ENCODE measurements at places on chromosomes 12 and 14.
A peak's percentile ranks its signal among the peaks of the same experiment; 100 is the strongest.

DNA sequence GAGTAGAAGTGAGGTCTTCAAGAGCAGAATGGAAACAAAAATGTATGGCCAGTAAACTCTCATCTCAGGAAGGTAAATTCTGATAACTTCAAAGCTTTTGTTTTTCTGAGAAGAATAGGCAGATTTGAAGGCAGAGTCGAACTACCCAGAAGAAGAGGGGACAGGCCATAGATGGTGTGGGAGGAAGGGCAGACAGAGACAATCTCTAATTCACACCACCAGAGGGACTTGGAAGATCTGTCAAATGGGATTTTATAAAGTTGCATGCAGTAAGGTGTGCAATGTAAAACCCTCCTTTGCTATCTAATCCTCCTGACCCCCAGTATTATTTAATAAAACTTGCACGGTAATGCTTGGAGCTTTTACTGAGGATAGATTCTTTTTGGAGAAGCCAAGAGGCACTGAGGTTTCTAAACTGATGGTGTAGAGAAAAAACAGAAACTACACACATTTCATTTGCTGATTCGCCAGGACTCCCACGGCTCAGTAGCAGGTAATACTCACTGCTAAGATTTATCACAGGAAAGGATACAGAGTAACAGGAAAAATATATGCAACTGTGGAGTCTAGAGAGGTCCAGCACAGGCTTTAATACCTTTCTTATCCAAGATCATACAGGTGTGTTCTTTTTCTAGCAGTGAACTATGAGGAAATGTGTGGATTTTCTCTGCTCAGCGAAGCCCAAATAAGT lies 18.3 kb downstream of the SLC38A2 start:
- no peak for DNase-seq

DNA sequence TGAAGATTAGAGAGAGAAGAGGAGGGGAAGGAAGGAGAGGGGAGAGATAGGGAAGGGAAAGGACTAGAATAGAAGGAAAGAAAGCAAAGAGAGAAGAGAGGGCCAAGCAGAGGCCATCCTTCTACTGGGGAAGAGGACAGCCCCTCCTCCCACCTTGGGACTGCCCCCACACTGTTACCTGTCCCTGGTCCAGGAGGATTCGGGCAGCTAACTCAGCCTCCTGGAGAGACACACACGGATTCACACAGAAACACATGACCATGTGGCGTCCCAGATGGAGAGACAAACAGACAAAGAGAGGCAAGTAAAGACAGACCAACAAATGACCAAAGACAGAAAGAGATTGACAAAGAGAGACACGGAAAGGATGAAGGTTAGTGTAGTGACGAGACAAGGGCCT lies 2.2 kb downstream of the NDRG2 start:
- DNase-seq = no peak

DNA sequence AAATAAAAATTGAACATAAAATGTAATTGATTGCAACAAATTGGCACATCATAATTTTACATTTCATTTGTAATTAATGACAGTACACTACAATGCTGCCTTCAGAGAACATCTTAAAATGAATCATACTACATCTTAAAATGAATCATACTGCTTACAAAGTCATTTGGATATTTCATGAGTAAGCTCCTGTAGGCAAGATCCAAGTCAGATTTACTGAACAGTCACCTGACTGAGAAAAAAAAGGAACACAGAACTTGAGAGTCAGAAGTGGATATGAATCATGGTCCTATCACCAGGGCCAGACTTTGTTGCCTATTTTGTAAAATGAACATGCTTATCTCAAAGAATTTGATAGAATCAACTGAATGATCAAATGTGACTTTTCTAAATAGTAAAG lies 32.7 kb upstream of the FBLN5 start:
- DNase-seq = no peak

DNA sequence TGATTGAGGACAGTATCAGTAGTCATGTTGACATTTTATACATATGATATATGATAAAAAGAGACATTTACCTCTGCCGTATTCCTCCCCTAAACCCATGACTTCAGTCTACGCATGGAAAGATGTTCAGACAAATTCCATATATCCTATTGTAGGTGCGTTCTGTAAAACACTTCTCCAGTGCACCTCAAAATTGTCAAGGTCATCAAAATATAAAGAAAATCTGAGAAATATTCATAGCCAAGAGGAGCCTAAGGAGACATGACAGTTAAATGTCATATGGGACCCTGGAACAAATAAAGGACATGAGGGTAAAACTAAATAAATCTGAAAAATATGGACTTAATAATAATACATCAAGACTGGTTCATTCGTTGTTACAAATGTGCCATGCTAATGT lies 71.5 kb downstream of the CCER1 start:
- no peak for DNase-seq

- no peak for DNase-seq
These were observed 38.7 kb downstream of the ADGRD1 start for GRCh38 chr12:130992448-130992847.

GRCh38 chr12:101859664-101860607 lies 17.4 kb upstream of the DRAM1 start:
- no peak for DNase-seq

DNA sequence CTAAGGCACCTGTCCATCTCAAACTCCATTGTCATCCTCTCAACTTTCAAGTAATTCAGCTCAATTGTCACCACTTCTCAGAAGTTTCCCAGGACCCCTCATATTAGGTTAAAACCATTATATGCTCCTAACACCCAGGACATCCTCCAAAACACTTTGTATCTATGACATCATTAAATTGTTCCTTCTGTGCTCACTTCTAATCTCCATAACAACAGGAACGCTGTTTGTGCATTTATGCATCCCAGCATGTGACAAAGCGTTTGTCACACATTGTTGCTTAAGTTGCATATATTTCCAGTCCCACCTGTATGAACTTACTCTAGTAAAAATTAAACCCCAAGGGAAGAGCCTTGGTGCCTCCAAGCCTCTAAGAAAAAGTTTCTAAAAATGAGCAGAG lies 133.9 kb downstream of the TBX5 start:
- no peak for DNase-seq

DNA sequence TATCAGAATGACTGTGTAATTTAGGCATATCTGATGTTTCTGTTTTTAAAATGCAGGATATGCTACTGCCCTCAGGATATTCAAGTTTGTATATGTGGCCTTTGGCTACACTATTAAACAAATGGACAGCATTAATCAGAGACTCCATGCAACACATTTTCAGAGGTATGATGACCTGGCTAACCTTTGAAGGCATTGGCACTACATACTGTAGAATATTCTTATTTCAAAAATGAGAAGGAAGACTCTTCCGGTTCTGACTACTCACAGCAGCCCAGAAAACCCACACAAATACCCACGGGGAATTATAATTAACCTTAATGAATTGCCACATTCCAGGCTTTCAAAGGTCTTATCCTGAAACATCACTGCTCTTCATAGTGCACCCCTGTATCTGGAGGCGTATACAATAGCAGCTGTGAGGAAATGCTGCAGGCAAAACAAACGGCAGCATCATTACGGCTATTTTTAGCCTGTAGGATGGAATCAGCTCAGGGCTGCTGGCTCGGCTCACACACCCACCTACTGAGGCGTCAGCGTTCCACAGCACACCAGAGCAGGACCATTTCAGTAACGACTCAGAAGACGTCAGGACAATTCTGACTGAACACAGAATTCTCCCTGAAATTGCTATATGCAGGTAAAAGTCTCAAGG lies 648.5 kb downstream of the RPS29 start:
- no peak for DNase-seq

DNA sequence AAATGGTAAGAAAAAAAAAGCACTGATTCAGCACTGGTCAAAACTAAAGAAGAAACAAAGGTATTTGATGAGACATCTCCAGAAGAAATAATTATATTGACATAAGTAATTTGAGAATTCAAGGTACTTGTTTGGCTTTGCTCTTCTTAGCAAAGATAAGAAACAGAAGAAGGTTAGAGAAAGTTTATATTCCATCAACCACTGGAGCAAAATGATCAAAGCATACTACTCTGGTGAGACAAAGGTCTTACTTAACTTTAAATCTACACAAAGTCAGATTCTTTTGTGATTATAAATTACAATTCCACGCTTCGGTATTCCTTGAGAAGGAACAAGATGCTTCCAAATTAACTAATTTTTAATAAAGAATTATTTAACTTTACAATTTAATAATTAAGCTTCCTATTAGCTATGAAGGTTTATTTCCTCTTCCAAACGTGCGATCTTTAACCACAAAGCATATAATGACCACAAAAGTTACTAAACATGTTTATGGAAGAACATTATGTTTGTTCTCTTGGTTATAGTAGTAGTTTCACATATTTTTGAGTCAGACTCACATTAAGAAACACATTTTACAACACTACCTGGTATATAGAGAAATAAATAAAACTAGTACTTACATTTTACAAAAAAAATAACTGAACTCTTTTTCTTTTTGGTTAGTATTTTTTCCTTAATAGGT lies 53.4 kb downstream of the METTL25 start:
- DNase-seq = no peak

- no peak for DNase-seq
These were observed 42.8 kb downstream of the PRMT8 start for GRCh38 chr12:3533703-3534386.

- DNase-seq = no peak
These were observed 31.1 kb upstream of the AMIGO2 start for GRCh38 chr12:47110718-47111391.

DNA sequence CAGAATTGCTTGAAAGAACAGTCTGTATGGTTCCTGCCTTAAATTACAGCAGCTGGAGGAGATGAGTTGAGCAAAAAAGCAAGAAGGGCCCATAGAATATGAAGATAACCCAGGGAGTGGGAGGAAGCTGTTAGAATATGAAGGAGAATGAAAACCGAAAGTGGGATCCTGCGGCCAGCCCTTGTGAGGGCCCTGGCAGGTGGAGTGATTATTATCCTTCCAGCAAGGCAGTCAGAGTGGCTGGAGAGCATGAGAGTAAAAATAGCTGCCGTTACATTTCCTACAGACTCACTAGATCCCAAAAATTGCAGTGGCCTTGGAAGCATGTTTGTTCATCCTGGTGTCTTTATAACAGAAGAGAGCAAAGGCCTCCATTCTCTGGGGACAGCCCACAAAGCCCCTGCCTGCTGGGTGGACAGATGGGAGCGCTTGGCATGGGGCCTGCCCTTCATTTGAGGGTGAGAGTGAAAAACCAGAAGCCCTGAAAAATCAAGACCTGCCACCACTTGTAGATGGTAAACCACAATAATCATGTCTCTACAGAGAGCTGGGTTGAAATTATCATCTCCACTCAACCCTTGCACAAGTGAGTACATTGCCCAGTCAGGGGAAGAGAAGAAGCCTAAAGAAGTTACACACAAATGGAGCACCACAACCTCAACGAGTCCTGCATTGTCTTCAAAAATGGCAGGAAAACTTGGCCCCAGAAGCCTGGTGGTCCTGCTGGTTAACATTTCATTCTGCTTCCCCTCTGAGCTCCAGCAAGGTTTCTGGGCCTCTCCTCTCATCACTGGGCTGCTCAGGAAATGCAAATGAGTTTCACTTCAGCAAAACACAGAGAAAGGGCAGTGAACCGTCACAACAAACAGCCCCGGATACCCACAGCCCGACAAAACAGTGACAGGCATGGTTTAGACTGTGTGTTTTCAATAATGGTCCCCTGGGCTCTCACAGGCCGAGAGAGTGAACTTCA lies 20.5 kb downstream of the ZDHHC22 start:
- DNase-seq = no peak

DNA sequence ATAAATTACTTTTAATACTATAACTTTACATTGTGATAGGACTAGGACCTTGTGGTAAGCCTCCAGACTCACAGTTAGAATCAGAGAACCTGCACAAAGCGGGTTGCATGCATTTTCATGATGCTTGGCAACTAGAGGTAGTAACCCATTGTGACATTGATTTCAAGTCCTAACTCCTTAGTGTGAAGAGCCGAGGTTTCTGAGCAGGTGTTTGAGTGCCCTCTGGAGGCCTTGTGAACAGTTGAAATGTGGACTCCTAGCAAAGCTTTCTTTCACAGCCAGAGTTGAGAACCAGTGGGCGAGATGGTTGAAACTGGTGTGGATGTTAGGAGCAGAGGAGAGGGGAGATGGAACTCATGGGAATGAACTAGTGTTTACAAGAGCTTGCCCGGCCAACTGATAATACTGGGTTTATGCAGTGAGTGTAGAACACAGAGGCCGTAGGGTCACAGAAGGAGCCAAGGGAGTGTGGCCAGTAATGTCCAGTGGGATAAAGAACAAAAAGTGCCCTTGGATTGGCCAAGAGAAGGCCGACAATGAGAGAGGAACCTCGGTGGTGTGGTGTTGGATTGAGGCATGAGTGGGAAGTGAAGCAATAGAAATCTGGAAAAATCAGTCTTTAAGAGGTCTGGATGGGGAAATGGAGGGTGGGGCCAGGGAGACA lies 10.9 kb downstream of the ZNF664 start:
- DNase-seq = peak; percentile 27

GRCh38 chr12:104974626-104975290 lies 11.4 kb upstream of the NOPCHAP1 start:
- DNase-seq = no peak

GRCh38 chr14:103066399-103066798 lies 9.1 kb upstream of the CDC42BPB start:
- DNase-seq = no peak

DNA sequence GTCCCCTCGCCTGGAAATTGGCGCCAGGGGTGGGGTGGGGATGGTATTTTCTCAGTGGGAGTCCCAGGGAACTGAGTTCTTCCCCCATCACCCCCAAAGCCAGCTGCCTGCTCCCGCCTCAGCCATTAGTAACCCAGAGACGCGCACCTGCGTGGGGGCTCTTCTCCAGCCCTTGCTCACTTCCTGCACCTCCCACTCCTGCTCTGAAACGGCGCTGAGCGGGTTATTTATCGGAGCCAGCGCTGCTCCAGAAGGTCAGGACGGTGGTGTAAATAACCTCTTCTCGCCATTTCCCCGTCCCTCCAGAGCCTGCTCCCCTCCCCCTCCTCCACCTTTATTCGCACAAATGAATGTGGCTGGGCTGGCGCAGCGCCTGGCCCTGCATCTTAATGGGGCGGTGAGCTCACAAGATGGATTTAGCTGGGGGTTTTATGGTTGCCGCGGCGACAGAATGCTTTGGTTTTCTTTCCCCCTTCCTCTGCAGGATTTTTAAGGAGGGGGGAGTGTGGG lies 12.2 kb downstream of the GPR84 start:
- DNase-seq = no peak

DNA sequence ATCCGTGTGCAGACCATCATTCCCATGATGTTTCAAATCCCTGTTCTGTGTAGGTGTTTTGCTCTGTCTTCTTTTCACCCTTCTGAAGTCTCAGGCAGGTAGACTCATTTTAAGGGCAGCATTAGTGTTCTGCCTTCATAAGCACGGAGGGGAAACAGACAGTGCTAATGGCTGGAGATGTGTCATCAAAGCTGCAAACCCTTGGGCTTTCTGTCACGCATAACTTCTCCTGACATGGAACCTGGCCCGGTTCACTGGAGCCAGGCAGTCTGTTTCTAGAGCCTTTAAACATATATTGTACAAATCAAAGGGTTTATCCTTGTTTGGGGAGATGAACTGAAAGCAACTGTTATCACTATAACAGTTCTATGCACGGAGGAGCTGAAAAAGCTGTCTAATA lies 141.4 kb downstream of the TMEM132D start:
- DNase-seq = no peak

- no peak for DNase-seq
These were observed 77.8 kb downstream of the VCPKMT start for GRCh38 chr14:50038398-50039119.

Data from stimulated activated CD8-positive, alpha-beta memory T cell treated with anti-CD3 and anti-CD28 coated beads, Interleukin-7, amount 100 ng/mL, for 4 hours (primary cell).